Progenitor cell of endocrine pancreas (in vitro differentiated cells): ENCODE measurements at places on chromosomes 13 and 19.

DNA sequence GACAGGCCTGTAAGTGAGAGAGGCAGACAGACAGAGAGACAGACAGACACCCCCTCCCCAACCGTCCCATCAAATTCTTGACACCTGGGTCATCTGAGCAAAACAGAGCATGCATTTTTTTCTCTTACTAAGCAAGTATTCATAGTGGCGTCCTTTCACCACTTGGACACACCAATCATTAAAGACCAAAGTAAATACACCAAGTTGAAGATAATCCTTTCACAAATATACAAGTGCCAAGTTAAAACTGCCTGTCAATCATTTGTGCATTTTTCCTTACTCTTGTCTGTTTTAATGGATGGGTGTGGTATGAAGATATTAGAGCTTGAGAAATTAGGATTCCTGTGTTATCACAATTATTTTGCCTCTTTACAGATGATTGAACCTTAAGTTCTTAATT, 337.3 kb downstream of the ATP8A2 start:
- peaks cover 11% of the 10 kb centered on the region for H3K27me3 ChIP-seq
- DNase-seq, result no peak
- no peak overlapping the region for H3K4me3 ChIP-seq
- H3K27ac ChIP-seq, result peak overlapping the region; percentile 9
- peaks cover 29% of the 10 kb centered on the region for H3K4me1 ChIP-seq
- H3K36me3 ChIP-seq, result no peaks in the 10 kb centered on the region

DNA sequence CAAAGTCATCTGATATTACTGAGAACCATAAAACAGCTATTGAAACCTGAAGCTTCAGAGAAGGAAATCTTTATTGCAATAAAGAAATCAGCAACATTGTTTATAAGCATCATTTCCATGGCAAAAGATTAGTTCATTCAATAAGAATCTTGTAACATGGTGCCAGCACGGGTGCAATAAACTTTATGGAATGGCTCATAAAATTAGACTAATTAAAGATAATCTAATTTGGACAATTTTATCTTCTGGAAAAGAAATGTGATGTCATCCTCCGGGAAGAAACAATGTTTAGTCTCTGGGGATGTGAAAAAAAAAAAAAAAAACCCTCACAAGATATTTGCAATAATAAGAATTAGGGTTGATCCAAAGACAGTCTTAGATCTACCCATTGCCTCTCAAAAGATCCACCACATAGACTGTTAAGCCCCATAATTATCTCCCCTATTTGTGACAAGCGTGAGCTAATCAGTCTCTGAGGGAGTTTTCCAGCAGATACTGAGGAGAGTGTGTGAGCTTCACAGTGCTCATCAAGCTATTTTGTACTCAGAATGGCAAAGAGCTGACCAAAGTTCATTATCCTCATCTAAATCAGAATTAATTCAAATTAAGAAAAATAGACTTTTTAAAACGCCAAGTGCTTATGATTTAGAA, 297.0 kb upstream of the EDNRB start:
- no peaks in the 10 kb centered on the region for H3K36me3 ChIP-seq
- H3K4me1 ChIP-seq, result no peaks in the 10 kb centered on the region
- H3K27ac ChIP-seq, result no peak overlapping the region

GRCh38 chr13:29498426-29499040, 97.0 kb downstream of the SLC7A1 start:
- H3K27me3 ChIP-seq, result peaks cover 25% of the 10 kb centered on the region
- peaks cover 4% of the 10 kb centered on the region for H3K4me1 ChIP-seq
- H3K36me3 ChIP-seq, result no peaks in the 10 kb centered on the region
- H3K27ac ChIP-seq, result no peak overlapping the region
- no peak for DNase-seq

GRCh38 chr13:98965325-98965724, 12.5 kb downstream of the DOCK9 start:
- H3K4me1 ChIP-seq, result no peaks in the 10 kb centered on the region
- H3K27me3 ChIP-seq, result peaks cover 8% of the 10 kb centered on the region
- no peak overlapping the region for H3K4me3 ChIP-seq
- no peak for DNase-seq
- H3K36me3 ChIP-seq, result no peaks in the 10 kb centered on the region
- no peak overlapping the region for H3K27ac ChIP-seq

DNA sequence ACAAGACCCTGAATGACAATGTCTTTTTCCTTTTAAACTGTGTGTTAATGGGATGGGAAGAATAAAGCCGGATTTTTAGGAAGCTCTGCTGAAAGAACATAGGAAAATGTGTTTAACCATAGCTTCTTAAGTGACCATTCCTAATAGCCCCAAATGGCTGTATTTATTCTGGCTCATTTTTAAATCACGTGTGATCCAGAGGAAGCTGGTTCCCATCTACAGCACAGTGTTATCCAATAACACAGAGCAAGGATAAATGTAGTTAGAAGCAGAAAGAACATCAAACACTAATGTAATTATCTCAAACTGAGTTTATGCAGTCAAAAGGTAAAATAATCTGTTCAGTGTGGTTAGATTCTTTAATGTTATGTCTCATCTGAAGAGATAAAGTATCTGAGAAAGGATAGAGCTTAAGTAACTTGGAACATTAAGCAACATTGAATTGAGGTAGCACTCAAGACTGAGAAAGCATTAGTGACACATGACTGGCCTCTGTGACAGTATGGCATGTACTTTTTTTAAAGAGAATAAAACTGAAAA, 853.3 kb downstream of the GPC5 start:
- no peaks in the 10 kb centered on the region for H3K36me3 ChIP-seq
- no peaks in the 10 kb centered on the region for H3K27me3 ChIP-seq
- no peaks in the 10 kb centered on the region for H3K4me1 ChIP-seq

GRCh38 chr13:27406178-27406939, 18.1 kb upstream of the GTF3A start:
- peaks cover 55% of the 10 kb centered on the region for H3K4me1 ChIP-seq
- H3K4me3 ChIP-seq, result no peak overlapping the region
- no peaks in the 10 kb centered on the region for H3K36me3 ChIP-seq
- H3K27ac ChIP-seq, result no peak overlapping the region
- no peak for DNase-seq

GRCh38 chr19:31821346-31821745, 472.1 kb upstream of the TSHZ3 start:
- no peak for DNase-seq
- no peak overlapping the region for H3K27ac ChIP-seq
- peaks cover 7% of the 10 kb centered on the region for H3K27me3 ChIP-seq
- H3K4me1 ChIP-seq, result peaks cover 7% of the 10 kb centered on the region
- no peaks in the 10 kb centered on the region for H3K36me3 ChIP-seq

- H3K27ac ChIP-seq, result peak overlapping the region; percentile 96
- H3K4me1 ChIP-seq, result peaks cover 21% of the 10 kb centered on the region
Measured at GRCh38 chr19:16075430-16076153, 703 bp upstream of the TPM4 start.

DNA sequence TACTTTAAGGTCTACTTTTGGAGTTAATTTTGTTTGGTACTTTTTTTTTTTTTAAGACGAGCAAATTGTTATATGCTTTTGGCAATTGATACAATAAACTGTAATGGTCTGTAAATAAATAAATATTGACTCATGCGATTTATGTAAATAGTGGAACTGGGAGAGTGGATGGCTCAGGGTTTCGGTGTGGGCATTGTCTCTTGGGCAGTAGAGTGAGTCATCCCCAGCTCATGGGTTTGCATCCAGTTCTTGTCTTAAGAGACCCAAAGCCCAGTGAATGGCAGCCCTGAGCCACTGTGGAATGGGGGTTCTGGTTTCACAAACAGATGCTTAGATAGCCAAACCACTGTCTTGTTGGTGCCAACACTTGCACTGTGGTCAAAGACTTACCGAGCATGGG, 33.0 kb downstream of the FGF9 start:
- peaks cover 4% of the 10 kb centered on the region for H3K4me1 ChIP-seq
- no peak overlapping the region for H3K27ac ChIP-seq
- H3K4me3 ChIP-seq, result no peak overlapping the region

DNA sequence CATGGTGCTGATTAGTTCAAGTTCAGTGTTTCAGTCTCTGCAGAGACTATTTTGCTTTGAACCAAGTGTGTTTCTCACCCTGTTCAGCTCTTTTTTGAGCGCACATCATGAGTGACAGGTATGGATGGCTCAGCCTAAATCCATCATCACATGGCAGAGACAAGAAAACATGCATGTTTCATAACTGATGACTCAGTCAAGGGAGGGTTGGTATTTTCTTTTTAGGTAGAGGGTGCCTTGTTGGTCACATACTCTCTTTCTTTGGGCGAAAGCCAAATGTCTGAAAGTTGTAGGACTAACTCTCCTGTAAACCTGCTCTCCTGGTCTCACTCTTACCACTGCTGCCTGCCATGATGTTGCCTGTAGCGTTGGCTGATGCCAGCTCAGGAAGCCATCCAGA, 48.1 kb upstream of the RAP2A start:
- H3K27me3 ChIP-seq, result no peaks in the 10 kb centered on the region
- H3K4me3 ChIP-seq, result no peak overlapping the region
- no peak for DNase-seq
- H3K36me3 ChIP-seq, result peaks cover 23% of the 10 kb centered on the region
